ENCODE measurements at places on chromosomes 12 and 14. TPM values are rescaled to one million over a fixed set of nuclear protein-coding genes. Genes with fewer than 3 reads are reported as not detected.
A peak's percentile ranks its signal among the peaks of the same experiment; 100 is the strongest.

DNA sequence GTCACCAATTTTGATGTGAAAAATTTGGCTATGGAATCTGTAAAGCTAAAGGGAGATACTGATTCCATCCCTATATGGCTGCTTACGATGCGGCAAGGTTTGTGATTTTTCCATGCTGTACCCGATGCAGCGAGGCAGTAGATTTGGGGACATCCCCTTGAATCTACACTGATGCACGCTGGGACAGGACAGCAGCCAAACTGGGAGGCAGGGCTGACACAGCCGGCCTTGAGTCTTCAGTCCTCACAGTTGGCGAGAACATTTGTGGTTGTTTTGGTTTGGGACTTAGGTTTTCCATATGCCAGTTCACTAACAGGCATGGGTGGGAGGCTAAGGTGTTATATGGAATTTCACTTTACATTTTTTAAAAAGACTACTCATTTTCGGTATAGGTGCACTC is 3.8 kb downstream of the GALNT16 start:
- H3K4me1 ChIP-seq = peaks cover 6% of the 10 kb centered on the region
- H3K27ac ChIP-seq = no peak overlapping the region
- H3K4me3 ChIP-seq = no peak overlapping the region
- H3K27me3 ChIP-seq = peaks cover 54% of the 10 kb centered on the region
- no peaks in the 10 kb centered on the region for H3K36me3 ChIP-seq

DNA sequence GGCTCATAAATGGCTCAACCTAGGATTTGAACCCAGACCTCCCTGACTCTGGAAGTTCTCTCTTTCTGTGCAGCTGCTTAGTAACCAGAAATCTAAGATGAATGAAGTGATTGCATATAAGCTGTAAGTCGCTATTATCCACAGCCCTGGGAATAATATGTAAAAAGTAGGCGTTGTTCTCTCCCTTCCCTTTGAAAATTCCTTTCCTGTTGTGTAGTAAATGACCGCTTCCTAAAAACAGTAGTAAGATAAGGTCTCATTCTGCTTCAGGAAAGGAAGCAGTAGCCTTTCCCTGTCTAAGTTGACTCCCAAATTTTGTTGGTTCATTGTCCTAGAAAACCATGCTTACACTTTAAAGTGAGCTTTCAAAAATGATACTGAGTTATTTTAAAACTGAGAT is 418.3 kb downstream of the EGLN3 start:
- no peak overlapping the region for H3K4me3 ChIP-seq
- H3K36me3 ChIP-seq = no peaks in the 10 kb centered on the region
- no peak overlapping the region for H3K27ac ChIP-seq
- no peak for DNase-seq
- no peaks in the 10 kb centered on the region for H3K27me3 ChIP-seq

DNA sequence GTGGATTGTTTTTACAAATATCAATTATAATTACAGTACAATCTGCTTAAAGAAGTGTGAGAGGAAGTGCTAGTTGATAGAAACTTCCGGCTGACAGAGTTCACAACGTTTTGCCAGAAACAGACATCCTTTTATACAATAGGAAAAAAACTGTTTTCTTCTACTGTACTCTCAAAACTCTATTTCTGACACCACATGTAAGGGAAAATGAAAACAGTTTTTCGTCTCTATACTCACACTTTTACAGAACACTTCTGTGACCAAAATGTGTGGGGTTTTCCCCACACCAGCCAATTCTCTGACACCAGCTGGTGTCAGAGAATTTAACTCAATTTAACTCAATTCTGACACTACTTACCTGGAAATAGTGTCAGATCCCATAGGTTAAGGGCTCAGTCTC is 24.2 kb upstream of the HIF1A start:
- H3K27me3 ChIP-seq = no peaks in the 10 kb centered on the region
- H3K4me1 ChIP-seq = peaks cover 11% of the 10 kb centered on the region
- no peak overlapping the region for H3K27ac ChIP-seq
- H3K4me3 ChIP-seq = no peak overlapping the region
- H3K36me3 ChIP-seq = no peaks in the 10 kb centered on the region
- DNase-seq = peak; percentile 52

DNA sequence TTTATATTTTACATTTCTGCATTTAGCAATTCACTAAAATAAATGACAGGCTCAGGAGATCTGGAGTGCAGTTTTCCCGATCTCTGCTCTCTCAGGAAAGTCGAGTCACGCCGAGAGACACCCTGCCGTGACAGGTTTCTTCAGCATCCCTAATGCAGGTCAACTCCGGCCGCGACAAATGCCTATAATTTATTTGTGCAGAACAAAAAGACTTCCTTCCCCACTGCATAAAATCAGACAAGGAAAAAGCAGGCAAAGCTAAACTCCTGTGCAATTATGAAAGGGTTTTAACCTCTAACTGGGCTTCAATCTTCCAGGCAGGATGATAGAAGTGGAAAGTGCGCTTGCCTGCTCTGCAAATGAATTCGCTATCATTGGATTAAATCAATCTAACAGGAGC is 28.1 kb downstream of the SPRING1 start:
- no peak for DNase-seq
- H3K27me3 ChIP-seq = peaks cover 14% of the 10 kb centered on the region
- peaks cover 5% of the 10 kb centered on the region for H3K36me3 ChIP-seq
- H3K27ac ChIP-seq = no peak overlapping the region
- H3K4me3 ChIP-seq = no peak overlapping the region

DNA sequence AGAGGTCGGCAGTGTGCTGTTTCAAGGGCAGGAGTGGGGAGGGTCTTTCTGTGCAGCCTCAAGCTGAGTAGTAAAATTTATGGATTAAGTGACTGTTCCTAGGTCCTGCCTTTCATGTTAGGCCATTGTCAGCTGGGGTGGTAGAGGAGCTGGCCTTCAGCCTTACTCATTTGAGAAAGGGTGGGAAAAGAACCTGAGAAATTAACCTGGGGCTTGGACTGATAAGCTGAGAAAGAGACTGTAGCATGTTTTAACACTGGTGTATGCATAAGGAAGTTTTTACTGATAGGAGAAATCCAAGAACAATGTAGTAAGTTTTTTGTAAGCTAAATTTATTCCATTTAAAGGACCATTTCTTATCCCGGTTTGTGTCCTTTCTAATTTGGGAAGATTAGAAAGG is 20.7 kb downstream of the IFT43 start:
- no peaks in the 10 kb centered on the region for H3K27me3 ChIP-seq
- no peak for DNase-seq
- H3K36me3 ChIP-seq = peaks cover 12% of the 10 kb centered on the region

DNA sequence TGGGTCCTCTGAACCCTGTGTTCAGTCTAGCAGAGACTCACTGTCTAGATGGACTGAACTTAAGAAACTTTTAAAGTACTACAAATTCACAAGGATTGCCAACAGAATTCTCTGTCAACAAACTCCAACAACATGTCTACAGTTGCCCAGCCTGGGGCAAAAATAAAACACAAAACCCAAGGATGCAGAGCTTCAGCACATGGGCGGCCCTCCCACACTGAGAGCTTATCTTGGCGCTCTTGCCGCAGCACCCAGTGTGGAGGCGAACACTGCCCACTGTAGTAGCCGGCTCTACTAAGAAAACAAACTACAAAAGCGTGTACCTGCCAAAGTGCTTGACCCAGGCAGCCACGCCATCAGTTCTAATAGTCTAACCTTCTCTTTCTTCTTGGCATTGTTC is 66.7 kb downstream of the PTPN21 start:
- DNase-seq = no peak
- no peak overlapping the region for H3K4me3 ChIP-seq
- no peaks in the 10 kb centered on the region for H3K36me3 ChIP-seq

- H3K27me3 ChIP-seq = peaks cover 98% of the 10 kb centered on the region
- H3K27ac ChIP-seq = no peak overlapping the region
- no peak for DNase-seq
- peaks cover 10% of the 10 kb centered on the region for H3K36me3 ChIP-seq
- H3K4me3 ChIP-seq = no peak overlapping the region
These were observed 5.1 kb upstream of the SIX1 start for GRCh38 chr14:60654334-60654821.

DNA sequence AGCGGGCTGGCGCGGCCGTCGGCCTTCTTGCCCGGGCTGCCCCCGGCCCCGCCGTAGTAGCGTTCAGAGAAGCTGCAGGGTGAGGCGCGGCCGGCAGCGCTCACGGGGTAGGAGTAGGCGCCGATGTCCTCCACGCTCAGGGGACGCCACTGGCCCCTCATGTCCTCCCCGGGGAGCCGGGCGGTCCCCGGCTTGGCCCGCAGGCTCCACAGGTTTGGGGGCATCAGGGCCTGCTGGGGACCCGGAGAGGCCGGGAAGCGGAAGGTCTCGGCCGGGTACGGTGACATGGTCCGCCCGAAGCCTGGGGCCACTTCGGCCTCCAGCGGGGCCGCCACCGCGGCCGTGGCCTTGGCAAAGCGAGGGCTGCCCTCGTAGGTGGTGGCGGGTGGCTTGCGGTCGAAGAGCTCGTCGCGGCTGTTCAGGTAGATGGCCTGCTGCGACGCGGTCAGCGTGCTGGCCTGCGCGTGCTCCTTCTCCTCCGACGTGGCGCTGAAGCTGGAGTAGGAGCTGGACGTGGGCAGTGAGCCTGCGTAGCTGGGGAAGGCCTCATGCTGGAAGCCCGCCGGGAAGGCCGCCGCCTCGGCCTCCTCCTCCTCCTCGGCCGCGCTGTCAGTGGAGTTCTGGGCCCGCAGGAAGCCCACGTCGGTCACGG is 48.7 kb downstream of the BEGAIN start:
- peaks cover 11% of the 10 kb centered on the region for H3K4me1 ChIP-seq
- no peaks in the 10 kb centered on the region for H3K36me3 ChIP-seq
- no peak overlapping the region for H3K27ac ChIP-seq
- no peak overlapping the region for H3K4me3 ChIP-seq

- H3K4me1 ChIP-seq = no peaks in the 10 kb centered on the region
- peaks cover 3% of the 10 kb centered on the region for H3K27me3 ChIP-seq
- no peak overlapping the region for H3K27ac ChIP-seq
- DNase-seq = no peak
These were observed 13.8 kb upstream of the NELL2 start for GRCh38 chr12:44889926-44890325.

DNA sequence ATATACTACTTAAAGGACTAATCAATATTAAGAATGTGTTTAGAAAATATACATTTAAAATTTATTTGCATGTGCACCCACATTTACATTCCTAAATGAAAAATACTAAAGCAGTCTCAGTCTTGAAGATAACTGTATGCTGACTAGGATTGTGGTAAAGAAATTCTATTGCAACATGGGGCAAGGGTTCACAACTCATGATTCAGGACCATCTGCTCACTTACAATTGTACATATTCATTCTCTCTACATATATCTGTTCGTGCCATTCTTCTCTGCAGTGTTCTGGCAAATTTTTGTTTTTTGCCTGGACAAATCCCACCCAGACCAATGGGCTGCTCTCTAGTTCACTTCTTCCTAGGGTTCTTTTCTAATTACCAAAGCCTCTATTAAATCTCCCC is 417.2 kb upstream of the NOVA1 start:
- DNase-seq = no peak
- no peak overlapping the region for H3K27ac ChIP-seq
- H3K27me3 ChIP-seq = no peaks in the 10 kb centered on the region
- H3K4me1 ChIP-seq = no peaks in the 10 kb centered on the region
- no peak overlapping the region for H3K4me3 ChIP-seq
- no peaks in the 10 kb centered on the region for H3K36me3 ChIP-seq

DNA sequence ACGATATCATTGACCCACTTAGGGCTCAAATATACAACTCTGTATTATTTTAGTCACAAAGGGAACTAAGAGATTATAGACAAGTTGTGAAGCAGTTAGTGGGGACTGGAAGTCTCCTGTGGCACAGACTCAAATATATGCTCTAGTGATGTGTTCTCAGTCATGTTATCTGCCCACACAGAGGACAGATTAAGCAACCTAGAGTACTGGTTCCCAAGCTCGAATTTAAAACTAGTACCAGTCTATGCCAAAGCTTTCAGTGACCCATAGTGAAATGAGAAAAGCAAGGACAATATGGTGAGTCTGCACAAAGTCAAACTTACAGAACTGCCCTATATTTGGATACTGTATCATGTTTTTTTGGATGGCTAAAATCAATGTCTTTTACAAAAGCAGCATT is 389.3 kb downstream of the DIO2 start:
- no peak overlapping the region for H3K4me3 ChIP-seq
- no peaks in the 10 kb centered on the region for H3K27me3 ChIP-seq
- no peak for DNase-seq
- H3K36me3 ChIP-seq = no peaks in the 10 kb centered on the region

GRCh38 chr14:78902010-78902623 is 731.9 kb downstream of the NRXN3 start:
- H3K4me1 ChIP-seq = no peaks in the 10 kb centered on the region
- no peak overlapping the region for H3K27ac ChIP-seq

DNA sequence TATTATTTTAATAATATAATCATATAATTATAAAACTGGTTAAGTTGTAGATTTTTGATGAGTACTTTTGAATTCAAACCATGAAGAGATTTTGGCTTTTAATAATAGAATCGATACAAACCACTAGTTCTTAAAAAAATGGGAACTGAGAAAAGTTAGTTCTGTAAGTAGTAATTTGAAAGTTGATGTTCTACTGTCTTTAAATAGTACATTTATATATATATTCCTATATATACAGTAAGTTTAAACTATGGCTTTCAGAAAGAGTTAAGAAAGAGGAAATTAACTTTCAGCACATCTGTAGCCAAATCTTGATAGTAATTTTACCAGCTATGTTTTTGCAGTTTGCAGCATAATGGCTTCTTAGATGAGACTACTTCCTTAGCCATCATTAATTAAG is 7.8 kb downstream of the LRRK2 start:
- H3K36me3 ChIP-seq = no peaks in the 10 kb centered on the region
- DNase-seq = no peak
- H3K4me3 ChIP-seq = no peak overlapping the region
- no peak overlapping the region for H3K27ac ChIP-seq
- H3K4me1 ChIP-seq = no peaks in the 10 kb centered on the region

GRCh38 chr12:108414021-108414420 is 74.9 kb upstream of the CMKLR1 start:
- peaks cover 11% of the 10 kb centered on the region for H3K27me3 ChIP-seq
- no peaks in the 10 kb centered on the region for H3K4me1 ChIP-seq
- no peak overlapping the region for H3K27ac ChIP-seq
- no peak for DNase-seq

GRCh38 chr14:58078068-58078467 is 73.9 kb downstream of the ARMH4 start:
- no peaks in the 10 kb centered on the region for H3K4me1 ChIP-seq
- peaks cover 9% of the 10 kb centered on the region for H3K27me3 ChIP-seq
- H3K27ac ChIP-seq = no peak overlapping the region
- no peak overlapping the region for H3K4me3 ChIP-seq
- H3K36me3 ChIP-seq = no peaks in the 10 kb centered on the region
- no peak for DNase-seq

The BDKRB2 gene
- not detected for total RNA-seq

The ELK3 gene
- total RNA-seq = 33.9 TPM

The SUOX gene
- 2.4 TPM for total RNA-seq

The RTN1 gene
- total RNA-seq = not detected

The DIO3 gene
- not detected for total RNA-seq

The TTC7B gene
- 2.9 TPM for total RNA-seq

The KICS2 gene
- 8.7 TPM for total RNA-seq
